ENCODE measurements at places on chromosomes 1 and 21.

DNA sequence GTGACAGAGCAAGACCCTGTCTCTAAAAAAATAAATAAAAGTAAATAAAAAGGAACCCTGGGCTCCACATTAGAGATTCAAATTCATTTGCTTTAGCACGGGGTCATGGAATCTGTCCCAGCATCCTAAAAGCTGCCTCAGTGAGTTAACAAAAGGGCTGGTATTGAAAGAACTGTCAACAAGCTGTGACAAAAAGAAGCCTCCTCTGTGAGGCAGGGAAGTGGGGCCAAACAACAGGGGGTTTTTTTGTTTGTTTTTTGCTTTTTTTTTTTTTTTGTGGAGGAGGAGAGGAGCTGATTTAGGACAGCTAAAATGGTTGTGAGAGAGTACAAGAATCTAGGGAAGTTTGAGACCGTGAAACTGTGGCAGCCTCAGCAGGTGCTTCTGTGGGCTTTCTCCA lies 115.7 kb downstream of the LIPI start:
- DNase-seq: no peak

GRCh38 chr21:36499578-36500471 lies 19.9 kb upstream of the CLDN14 start:
- no peak for DNase-seq

GRCh38 chr1:87706779-87707228 lies 378.1 kb downstream of the LMO4 start:
- DNase-seq: no peak

GRCh38 chr1:3318329-3318728 lies 136.1 kb upstream of the ARHGEF16 start:
- DNase-seq: no peak

- DNase-seq: no peak
These were observed 66.2 kb downstream of the RGL1 start for GRCh38 chr1:183871142-183871541.

DNA sequence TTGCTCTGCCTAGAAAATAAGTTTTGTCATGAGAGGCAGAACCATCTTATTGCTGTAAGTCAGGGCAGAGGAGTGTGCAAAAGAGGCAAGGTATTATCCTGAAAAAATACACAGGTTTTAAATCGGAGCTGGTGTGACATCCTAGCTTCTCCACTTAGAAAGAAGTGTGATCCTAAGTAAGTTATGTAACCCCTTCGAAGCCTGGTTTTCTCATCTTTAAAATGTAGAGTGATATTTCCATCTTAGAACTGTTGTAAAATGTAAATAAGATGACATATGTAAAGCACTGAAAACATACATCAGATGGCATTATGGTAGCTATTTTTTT lies 65.1 kb downstream of the IER5 start:
- no peak for DNase-seq

DNA sequence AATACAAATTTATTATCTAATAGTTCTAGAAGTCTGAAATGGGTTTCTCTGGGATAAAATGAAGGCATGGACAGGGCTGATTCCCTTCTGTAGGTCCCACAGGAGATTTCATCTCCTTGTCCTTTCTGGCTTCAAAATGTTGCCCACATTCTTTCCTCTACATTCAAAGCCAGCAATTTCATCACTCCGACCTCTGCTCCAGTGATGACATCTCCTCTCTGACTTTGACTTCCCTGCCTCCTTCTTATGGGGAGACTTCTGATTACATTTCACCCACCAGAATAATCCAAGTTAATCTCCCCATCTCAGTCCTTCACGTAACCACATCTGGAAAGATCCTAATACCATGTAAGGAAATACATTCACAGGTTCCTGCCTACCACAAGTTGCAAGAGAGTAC lies 358.0 kb upstream of the C1orf87 start:
- DNase-seq: no peak

Data from GDM1 (cell line).